ENCODE measurements at places on chromosomes 7 and 10.

DNA sequence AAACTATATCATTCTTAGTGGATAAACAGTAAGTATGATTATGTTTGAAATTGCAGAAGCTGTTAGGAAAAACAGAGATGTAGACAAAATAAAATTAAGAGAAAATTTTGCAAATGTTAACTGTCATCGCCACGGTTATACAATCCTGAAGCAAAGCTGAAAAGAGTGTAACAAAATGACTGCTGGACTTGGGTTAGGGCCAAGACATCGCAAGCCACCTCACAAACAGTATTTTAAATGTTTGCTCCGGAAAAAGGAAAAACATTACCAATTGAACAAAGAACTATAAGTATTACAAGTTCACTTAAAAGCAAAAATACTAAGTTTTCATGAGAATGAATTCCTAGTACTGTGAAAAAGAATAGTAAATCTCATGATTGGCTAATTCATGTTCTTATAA, 60.0 kb downstream of the FAM13C start:
- no peak for DNase-seq

- DNase-seq = peak; percentile 50
Measured at GRCh38 chr10:26737730-26738129, 40.2 kb downstream of the PDSS1 start.

DNA sequence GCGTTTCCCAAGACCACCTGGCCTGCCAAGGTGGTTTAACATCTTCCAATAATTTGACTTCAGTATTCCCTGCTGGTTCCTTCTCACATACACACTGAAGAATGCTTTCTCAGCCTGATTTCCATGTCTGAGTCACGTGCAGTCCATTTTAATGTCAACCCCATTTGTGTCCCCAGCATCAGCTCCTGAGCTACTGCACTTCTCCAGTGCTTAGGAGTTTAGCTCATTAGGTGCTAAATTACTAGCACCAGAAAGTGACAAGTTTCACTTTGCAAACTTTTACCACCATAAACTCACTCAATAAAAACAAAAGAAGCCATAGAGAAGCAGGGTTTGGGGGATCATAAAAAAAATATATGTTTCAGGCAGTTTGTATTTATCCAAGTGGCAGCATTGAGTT, 279.3 kb upstream of the SORCS1 start:
- DNase-seq = no peak

DNA sequence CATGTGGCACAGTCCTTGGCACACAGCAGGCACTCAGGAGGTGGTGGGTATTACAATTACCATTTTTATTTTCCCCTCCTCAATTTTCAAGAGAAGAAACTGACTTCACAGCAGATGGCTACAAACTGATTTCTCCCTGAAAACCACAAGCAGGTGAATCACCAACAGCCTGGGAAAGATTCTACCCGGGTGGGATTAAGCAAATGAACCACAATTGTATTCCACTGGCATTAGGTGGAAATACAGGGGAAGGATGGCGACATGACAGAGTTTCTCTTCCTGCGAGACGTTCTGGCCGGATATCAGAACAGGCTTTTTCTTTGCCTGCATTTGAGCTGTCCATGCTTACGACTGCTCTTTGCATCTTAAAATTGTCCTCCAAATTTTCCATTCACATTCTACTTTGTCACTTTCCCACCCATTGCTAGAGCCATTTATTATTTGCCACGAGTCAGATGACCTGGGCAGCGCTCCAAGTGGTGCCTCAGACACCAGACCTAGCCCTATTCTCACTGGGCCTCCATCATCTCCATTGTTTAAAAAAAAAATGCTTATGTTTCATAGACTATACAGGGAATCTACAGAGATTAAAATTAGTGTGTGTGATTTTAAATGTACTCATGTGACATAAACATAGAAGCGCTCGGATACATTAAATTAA, 4.6 kb downstream of the DENND11 start:
- no peak for DNase-seq

DNA sequence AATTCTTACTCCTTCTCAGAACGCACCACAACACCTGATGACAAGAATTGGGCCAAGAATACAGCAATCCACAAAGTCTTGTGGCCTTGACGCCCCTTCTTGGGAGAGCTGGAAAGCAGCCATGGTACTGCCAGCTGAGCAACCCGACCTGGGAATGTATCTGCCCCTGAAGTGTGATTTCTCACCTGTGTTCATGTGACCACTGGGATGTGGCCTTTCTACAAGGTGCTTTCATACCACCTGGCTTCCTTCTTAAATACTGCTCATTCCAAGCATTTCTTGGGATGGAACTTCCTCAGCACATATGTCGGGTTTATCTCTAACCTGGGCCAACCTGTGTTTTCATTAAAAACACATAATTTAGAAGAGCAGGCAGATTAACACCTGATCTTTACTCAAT, 72.1 kb downstream of the HTR7 start:
- DNase-seq = no peak

GRCh38 chr10:34514290-34514689, 300.8 kb downstream of the PARD3 start:
- DNase-seq = no peak

Measured in stimulated activated naive CD8-positive, alpha-beta T cell treated with anti-CD3 and anti-CD28 coated beads, Interleukin-15, amount 100 ng/mL, for 72 hours (primary cell).